ENCODE measurements at places on chromosomes 2 and 18. TPM values are rescaled to one million over a fixed set of nuclear protein-coding genes. Genes with fewer than 3 reads are reported as not detected.

- no peak for DNase-seq
These were observed 434.7 kb downstream of the NRXN1 start for GRCh38 chr2:50597206-50597605.

DNA sequence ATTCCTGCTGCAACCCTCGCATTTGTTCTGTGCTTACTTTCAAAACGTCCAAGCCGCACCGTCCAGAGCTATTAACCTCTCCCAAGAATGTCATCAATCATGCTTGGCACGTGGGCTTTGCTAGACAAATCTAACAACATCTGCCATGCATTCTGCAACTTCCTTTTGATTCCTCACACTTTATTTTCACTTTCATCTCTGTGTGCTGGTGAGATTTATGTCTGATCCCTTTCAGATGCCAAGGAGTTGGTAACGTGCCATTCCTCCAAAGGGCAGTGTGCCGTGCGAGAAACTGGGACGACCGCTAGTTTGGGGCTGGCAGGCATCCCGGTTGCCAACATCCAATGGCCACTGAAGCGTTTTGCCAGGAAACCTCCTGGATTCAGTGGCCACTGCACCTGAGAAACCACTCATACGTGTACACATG lies 230.0 kb upstream of the PARD3B start:
- no peak for DNase-seq

- no peak for DNase-seq
These were observed 28.1 kb downstream of the TCF7L1 start for GRCh38 chr2:85160966-85161960.

DNA sequence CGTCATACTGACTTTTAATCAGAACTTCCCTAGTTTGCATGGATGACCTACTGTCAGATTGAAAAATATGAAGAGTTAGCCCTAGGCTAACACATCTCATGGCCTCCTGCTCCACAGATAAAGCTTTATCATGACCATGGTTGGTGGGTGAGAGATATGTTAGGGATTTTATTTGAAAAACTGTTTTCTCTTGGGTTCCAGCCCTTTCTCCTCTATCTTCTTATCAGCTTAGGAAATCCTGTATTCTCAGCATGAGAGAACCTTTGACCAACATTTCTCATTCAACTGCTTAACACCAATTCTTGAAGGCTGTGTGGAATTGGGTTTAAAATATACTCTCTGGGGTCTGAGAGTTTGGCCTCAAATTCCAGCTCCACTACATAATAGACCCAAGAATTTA lies 1407.0 kb upstream of the CELF4 start:
- no peak for DNase-seq

TSPYL6 gene
- total RNA-seq, result not detected

XPO1 gene
- total RNA-seq, result 170 TPM

LAMA3 gene
- 224 TPM for total RNA-seq

TRIM43 gene
- total RNA-seq, result not detected
